ENCODE measurements at places on chromosomes 12 and 14.

- DNase-seq = no peak
These were observed 40.9 kb downstream of the FRMD6 start for GRCh38 chr14:51692646-51693045.

DNA sequence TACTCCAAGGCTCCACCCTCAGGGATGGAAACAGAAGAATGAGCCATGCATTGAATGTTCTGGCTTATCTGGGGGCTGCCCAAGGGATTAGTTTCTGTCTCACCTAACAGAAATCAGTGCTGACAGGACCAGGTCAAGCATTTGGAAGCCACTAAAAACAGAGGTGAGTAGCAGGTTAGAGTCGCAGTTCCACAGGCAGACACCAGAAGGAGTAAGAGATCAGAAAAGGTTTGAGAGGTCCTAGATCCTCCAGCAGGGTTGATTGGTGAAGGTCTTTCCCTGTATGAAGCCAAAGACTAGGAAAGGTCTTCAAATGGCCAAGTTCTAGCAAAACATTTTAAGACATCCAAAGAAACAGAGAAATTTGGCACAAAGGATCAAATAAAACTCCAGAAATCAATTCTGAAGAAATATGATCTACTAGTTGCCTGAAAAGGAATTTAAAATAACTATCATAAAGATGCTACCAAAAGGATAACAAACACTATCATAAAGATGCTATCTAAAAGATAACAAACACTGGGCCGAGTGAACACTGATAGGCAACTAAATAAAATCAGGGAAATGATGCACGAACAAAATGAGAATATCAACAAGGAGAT is 19.5 kb upstream of the TTC9 start:
- DNase-seq = no peak

DNA sequence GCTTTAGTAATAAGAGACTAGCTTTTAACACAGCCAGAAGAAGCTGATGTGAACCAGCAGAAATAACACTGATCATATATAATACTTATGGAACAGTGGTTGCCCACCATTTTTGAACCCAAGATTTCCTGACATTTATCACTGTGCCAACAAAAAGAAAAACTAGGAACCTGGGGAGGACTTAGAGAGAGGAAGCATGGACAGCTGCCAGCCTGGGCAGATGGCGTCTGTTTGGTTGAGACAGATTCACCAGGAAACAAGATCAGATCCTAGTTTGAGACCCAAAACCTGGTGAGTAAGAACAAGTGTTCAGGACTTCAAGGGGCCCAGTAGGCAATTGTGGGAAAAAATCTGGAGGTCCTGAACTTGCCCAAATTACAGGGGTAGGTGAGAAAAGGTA is 95.3 kb downstream of the BICD1 start:
- DNase-seq = no peak

- no peak for DNase-seq
These were observed 54.8 kb downstream of the CEP83 start for GRCh38 chr12:94404854-94405253.

GRCh38 chr12:104276273-104277131 is 27.0 kb upstream of the EID3 start:
- no peak for DNase-seq

DNA sequence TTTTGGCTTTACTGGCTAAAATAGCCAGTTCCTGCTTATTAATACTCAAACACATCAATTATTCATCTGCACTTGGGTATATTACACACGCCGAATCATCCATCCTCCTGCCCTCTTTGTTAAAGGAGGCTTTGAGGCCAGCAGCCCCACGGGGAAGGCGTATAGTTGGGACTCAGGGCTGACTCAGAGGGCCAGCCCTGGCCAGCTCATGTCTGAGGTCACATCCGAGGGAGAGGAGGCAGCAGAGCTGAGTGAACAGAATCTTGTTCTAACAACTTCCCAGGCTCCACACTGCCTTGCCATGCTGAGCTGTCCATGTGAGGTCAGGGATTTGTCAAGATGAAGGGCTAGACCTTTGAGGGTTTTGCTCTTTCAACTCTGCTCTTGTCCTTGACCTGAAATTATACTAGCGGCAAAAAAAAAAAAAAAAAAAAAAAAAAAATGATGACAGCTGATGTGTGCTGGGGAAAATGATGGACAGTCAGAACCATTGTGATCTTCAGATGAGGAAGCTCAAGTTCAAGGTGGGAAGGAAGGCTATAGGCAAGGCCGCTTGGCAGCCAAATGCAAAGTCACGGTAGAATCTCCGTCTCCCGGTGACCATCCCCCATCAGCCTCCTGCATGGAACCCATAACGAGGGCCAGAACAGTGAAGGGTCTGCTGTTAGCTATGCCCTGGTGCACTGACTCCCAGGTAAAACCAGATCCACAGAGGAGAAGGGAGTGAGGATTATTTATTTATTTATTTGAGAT is 12.5 kb upstream of the MARK3 start:
- DNase-seq = no peak

- no peak for DNase-seq
These were observed 365.9 kb upstream of the NOVA1 start for GRCh38 chr14:26963711-26964110.

- no peak for DNase-seq
These were observed 1006.9 kb downstream of the NRXN3 start for GRCh38 chr14:79177106-79177505.

GRCh38 chr12:3557116-3557697 is 66.2 kb downstream of the PRMT8 start:
- DNase-seq = no peak

DNA sequence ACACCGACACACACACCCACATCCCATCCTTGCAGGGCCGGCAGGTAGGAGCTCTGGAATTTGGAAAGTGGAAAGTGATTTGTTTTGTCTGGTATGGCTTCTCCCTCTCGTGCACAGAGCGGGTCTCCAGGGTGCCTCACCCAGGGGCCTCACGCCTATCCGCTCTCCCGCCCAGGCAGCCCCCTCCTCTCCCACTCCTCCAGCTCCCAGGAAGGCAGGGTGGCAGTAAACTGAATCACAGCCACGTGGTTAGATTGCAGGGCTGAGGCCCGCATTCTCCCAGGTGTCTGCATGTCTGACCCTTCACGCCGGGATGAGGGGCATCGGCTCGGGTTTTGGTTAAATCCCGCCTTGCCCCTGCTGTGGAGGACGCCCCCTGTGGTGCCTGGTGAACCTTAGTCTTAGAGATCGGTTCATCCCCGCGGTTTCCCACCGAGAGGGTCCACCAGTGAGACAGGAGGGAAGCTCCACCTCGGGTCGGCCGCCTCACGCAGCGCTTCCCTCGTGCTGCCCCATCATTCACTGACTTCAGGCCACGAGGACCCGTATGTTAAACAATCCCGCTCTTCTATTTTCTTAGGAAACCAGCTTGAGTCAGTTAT is 64.4 kb downstream of the ADGRD1 start:
- no peak for DNase-seq

DNA sequence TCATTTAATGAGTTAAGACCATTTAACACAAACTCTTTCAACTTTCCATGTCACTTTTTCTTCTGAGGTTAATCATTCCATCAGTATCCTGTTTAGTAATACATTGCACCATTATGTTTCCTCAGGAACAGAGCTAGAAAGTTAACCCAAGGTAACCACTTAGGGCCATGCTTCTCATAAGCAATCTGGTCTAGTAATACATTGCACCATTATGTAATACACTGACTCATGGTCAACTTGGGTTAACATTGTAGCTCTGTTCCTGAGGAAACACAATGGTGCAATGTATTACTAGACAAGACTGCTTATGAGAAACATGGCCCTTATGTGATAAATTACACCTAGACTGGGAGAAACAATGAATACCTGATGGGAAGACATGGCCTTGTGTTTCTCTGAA is 21.7 kb downstream of the ERH start:
- no peak for DNase-seq

DNA sequence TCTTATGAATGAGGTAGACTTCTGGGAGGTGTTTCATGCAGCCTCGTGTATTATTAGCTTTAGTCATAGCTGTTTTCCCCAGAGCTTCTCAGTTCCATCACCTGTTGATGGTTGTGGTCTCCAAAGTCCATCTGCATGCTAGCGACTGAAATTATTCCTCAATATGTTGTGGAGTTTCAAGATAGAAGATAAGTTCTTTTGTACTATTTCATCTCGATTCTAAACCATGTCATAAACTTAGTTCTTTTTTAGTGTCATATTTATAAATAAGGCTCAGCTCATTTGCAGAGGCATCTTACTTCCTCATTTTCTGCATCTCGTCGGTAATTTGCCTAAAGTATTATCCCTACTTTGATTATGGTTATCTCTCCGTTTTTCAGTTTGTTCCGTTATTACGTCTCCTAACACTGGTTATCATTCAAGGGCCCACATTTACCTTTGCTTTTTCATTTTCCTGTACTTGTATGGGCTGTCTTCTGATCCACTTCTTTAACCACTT is 119.1 kb downstream of the ITPR2 start:
- no peak for DNase-seq

DNA sequence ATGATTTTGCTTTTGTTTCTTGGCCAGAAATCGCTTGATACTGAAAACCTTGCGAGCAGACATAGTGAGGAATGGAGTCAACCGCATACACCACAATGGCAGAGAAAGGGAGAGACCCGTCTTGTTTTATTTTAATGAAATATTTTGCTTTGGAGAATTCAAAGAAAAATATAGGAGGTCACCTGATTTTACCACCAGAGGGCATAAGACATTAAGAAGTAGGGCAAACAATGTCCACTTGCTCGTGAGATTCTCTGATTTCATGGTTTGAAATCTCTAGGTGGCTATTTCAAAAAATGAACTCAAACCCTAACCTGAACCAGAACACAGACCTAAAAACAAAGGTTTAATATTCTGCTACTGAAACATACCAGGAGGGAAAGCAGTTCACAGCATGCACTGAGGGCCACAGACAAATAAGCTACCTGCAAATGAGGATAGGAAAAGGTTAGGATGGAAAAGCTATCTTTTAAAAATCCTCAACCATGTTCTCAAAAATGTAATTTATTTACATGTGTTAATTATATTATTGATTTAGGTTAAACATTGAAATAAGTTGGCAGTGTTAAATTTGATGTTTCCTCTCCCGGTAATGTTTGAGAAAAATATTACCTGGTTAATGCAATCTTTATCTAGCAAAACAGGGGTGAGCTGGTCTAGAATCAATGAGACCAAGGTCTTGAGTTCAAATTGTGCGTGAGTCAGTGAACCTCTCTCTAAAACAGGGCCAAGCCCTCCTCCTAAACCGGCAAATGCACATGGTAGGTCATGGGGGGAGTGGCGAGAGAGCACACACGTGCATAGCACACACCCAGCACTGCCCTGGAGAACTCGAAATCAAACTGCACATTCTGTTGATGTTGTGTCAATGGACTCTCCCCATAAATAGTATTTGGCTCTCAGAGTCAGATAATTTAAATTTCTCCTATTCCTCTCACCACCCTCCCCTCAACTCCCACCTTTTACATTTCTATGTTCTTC is 12.5 kb downstream of the IFNG-AS1 start:
- DNase-seq = no peak

GRCh38 chr12:89731089-89731488 is 22.5 kb upstream of the ATP2B1 start:
- no peak for DNase-seq

- DNase-seq = peak; percentile 4
These were observed 16.9 kb upstream of the AICDA start for GRCh38 chr12:8629486-8630033.

- DNase-seq = no peak
These were observed 649.9 kb upstream of the FOXG1 start for GRCh38 chr14:28116716-28117115.

- no peak for DNase-seq
These were observed 236.6 kb upstream of the CCDC196 start for GRCh38 chr14:66249544-66249943.

GRCh38 chr14:100058777-100059437 is 6.3 kb upstream of the EVL start:
- DNase-seq = no peak

GRCh38 chr14:64444984-64445845 is 20.1 kb upstream of the AKAP5 start:
- DNase-seq = no peak

DNA sequence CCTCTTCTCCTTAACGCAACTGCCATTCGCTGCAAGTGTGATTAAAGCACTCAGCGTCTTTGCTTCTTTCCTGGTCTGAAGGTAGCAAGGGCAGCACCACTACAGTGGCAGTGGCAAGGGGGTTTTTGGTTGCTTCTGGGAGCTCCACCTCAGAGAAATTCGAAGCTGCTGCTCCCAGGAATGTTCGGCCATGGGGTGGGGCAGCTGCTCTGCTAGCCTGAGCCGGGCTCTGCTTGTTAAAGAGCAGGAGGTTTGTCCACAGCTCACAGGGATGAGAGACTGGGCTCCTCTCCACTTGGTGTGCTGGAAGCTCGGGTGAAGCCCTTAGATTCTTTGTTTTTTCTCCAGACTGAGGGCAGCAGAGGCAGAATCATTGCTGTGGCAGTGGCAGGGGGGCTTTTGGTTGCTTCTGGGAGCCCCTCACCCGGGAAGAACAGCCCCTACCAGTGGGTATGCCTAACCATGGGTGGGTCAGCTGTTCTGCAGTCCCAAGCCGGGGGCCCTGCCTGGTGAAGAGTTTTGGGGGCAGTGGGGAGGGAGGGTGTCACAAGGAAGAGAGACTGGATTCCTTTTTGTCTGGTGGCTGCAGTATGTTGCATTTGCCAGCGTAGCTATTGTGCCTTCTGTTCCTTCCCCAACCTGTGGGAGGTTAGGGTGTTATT is 340.2 kb downstream of the AEBP2 start:
- no peak for DNase-seq
